ENCODE measurements at places on chromosomes 7 and 10.

GRCh38 chr7:159092701-159093121, 52.0 kb downstream of the VIPR2 start:
- no peak for DNase-seq

- no peak for DNase-seq
These were observed 98.9 kb downstream of the LHPP start for GRCh38 chr10:124560377-124561105.

GRCh38 chr10:63522995-63523394, 1.8 kb downstream of the REEP3 start:
- no peak for DNase-seq

DNA sequence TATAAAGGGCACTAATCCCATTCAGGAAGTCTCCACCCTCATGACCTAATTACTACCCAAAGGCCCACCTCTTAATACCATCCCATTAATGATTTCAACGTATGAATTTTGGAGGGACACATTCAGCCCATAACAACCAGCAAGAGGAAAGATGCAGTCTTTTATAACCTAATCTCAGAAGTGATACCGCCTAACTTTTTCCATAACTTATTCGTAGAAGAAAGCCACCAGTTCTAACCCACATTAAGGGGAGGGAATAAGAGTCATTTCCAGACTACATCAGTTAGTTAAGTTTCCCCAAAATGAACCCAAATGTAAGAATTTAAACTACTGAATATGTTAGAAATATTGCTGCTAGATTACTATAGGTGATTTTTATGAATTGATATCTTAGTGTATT, 32.1 kb upstream of the LHFPL3 start:
- no peak for DNase-seq

- DNase-seq: no peak
These were observed 1030.9 kb upstream of the CELF2 start for GRCh38 chr10:9986786-9987185.

DNA sequence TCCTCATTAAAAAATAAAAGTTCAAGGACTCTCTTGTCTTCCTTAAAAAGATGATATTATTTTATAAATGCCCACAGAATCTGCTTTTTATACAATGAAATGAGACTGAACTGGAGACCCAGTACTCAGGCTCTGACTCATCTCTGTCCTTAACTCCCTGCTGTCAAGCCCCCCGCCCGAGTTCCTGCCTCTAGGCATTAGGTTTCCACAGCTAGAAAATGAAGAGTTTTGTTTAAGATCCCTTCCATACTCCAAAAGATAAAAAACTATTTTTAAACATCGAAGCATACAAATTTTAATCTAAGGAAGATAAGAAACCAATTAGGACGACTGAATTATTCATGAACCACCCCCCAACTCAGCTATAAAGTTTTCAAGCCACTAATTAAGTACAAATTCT, 97.7 kb upstream of the FEZF1 start:
- no peak for DNase-seq

GRCh38 chr10:118358327-118358726, 16.2 kb upstream of the FAM204A start:
- no peak for DNase-seq

DNA sequence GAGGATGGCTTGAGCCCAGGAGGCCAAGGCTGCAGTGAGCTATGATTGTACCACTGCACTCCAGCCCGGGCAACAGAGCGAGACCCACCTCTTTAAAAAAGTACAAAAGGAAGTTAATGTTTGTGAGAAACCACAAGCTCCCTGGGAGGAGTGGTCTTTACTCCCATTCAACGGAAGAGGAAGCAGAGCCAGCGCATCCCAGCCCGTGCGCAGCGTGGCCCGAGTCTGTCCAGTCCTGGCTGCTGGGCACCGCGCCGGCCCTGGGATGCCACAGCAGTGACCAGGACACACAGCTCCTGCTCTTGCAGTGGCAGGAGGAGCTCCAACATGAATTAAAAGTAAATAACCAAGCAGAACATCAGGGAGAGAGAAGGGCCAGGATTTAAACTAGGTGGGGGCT, 68.4 kb downstream of the ELFN1 start:
- DNase-seq: no peak

DNA sequence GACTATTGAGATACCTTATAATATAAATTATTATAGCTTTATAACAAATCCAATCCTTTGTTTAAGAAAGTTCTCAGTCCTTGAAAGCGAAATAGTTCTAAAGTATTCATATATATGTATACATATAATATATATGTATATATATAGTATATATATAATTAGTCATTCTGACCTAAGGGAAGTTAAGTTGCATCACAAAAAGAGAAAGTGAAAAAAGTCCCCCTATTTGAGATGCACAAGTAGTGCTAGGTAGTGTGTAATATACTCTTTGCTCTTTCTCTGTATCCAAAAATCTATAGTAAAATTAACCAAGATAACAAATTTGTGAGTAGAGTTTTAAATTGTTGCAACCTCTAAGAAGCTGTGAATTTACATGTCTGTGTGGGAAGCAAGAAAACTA, 13.3 kb upstream of the IFIT1B start:
- no peak for DNase-seq

Measured in ACHN (cell line).